ENCODE measurements at places on chromosomes 6 and 20. TPM values are rescaled to one million over a fixed set of nuclear protein-coding genes. Genes with fewer than 3 reads are reported as not detected.

GRCh38 chr20:34976286-34976685 is 20.6 kb downstream of the MYH7B start:
- H3K4me3 ChIP-seq: no peak overlapping the region
- H3K27ac ChIP-seq: peak overlapping the region; percentile 71
- H3K36me3 ChIP-seq: no peaks in the 10 kb centered on the region
- H3K27me3 ChIP-seq: no peaks in the 10 kb centered on the region

- no peaks in the 10 kb centered on the region for H3K27me3 ChIP-seq
- H3K4me1 ChIP-seq: no peaks in the 10 kb centered on the region
- no peak for DNase-seq
- no peaks in the 10 kb centered on the region for H3K36me3 ChIP-seq
Measured at GRCh38 chr6:53896196-53896595, 101.4 kb downstream of the LRRC1 start.

DNA sequence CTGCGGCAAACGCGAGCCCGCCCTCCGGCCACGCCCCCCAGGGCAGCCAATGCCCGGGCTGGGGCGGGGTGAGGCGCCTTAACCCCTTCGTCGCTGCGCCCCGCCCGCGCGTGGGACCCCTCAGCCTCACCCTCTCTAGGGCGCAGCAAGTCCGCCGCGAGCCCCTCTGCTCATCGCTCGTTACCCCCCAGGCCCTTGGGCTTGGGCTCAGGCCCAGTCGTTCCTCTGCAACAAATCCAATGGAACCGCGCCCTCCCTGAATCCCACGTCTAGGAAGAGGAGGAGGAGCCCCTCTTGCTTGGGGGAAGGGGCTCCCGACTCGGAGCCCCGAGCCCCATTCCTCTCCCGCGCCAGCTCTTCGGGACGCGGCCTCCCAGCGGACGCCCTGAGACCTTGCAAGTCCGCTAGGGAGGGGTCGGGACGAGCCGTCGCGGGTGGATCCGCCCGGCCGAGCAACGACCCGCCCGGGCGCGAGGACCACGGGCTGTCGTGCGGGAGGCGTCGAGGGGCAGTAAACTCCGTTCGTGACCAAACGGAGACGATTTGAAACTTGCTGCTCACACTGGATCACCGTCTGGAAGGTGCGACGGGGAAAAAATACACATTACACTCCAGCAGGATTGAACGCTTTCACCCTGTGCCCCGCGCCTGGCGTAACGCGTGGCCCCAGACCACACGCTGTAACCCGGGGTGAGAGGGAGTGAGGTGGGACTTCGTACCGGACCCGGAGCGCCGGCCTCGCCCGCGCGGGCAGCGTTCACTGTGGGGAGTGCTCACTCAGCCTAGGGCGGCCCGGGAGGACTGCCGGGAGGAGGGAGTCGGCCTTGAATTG is 477 bp upstream of the LZTS3 start:
- peak overlapping the region; percentile 81 for H3K4me3 ChIP-seq
- peak overlapping the region; percentile 79 for H3K27ac ChIP-seq
- H3K27me3 ChIP-seq: no peaks in the 10 kb centered on the region
- H3K36me3 ChIP-seq: peaks cover 3% of the 10 kb centered on the region

DNA sequence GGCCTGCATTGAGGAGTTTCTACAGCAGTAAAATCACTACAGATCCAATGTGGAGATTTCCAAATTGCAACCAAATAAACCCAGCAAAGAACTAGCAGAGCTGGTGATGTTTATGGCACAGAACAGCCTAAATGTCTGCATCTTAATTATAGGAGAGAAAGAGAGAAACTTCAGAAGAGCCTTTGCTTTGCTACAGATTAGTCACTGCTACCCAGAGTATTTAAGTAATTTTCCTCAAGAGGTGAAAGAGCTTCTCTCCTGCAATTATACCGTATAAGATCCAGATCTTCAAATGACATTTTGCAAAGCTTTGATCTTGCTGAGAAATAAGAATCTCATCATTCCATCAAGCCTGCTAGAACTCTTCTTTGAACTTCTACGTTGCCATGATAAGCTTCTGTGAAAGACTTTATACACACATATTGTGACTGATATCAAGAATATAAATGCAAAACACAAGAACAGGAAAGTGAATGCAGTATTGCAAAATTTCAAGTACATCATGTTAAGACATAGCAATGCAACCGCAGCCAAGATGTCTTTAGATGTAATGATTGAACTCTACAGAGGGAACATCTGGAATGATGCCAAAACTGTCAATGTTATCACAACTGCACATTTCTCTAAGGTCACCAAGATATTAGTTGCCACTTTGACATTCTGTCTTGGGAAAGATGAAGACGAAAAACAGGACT is 48.0 kb downstream of the MKKS start:
- H3K27ac ChIP-seq: no peak overlapping the region
- H3K4me3 ChIP-seq: no peak overlapping the region
- no peaks in the 10 kb centered on the region for H3K36me3 ChIP-seq
- no peaks in the 10 kb centered on the region for H3K27me3 ChIP-seq
- H3K4me1 ChIP-seq: no peaks in the 10 kb centered on the region

- no peaks in the 10 kb centered on the region for H3K4me1 ChIP-seq
- no peak overlapping the region for H3K4me3 ChIP-seq
- DNase-seq: no peak
Measured at GRCh38 chr6:20698675-20699074, 164.4 kb downstream of the CDKAL1 start.

- H3K36me3 ChIP-seq: no peaks in the 10 kb centered on the region
- no peak overlapping the region for H3K4me3 ChIP-seq
- no peaks in the 10 kb centered on the region for H3K4me1 ChIP-seq
- H3K27me3 ChIP-seq: no peaks in the 10 kb centered on the region
- no peak overlapping the region for H3K27ac ChIP-seq
- DNase-seq: no peak
Measured at GRCh38 chr20:10940941-10941340, 267.1 kb upstream of the JAG1 start.

GRCh38 chr6:149007846-149008245 is 261.0 kb downstream of the UST start:
- no peak overlapping the region for H3K4me3 ChIP-seq
- H3K36me3 ChIP-seq: no peaks in the 10 kb centered on the region
- H3K27me3 ChIP-seq: no peaks in the 10 kb centered on the region
- H3K27ac ChIP-seq: no peak overlapping the region
- no peaks in the 10 kb centered on the region for H3K4me1 ChIP-seq

GRCh38 chr6:78749326-78749725 is 118.0 kb upstream of the IRAK1BP1 start:
- no peaks in the 10 kb centered on the region for H3K4me1 ChIP-seq
- H3K27ac ChIP-seq: no peak overlapping the region
- DNase-seq: no peak
- no peaks in the 10 kb centered on the region for H3K36me3 ChIP-seq
- H3K27me3 ChIP-seq: no peaks in the 10 kb centered on the region
- H3K4me3 ChIP-seq: no peak overlapping the region

- H3K27ac ChIP-seq: no peak overlapping the region
- no peak overlapping the region for H3K4me3 ChIP-seq
- H3K4me1 ChIP-seq: no peaks in the 10 kb centered on the region
- H3K27me3 ChIP-seq: no peaks in the 10 kb centered on the region
Measured at GRCh38 chr6:132464538-132465256, 48.2 kb downstream of the STX7 start.

DNA sequence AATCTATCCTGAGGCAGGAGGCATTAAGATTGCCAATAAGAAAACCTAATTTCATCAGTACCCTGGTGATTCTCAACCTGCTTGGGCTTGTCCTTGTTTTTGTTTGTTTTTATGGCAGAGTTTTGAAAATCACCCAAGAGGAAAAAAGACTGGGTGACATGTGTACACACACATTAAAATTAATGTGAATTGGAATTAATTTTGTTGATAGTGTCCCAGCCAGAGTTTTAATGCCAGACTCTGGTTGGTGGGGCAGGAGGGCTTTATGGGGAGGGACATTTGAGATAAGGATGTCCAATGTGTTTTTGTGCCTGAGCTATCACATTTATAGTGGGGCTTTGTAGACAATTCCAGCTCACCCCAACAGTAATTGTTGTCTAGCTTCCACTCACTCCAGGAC is 184.6 kb downstream of the ID4 start:
- no peak overlapping the region for H3K4me3 ChIP-seq
- H3K27me3 ChIP-seq: no peaks in the 10 kb centered on the region
- H3K36me3 ChIP-seq: no peaks in the 10 kb centered on the region
- no peaks in the 10 kb centered on the region for H3K4me1 ChIP-seq
- no peak for DNase-seq

GRCh38 chr6:163992701-163993100 is 578.2 kb downstream of the QKI start:
- no peak overlapping the region for H3K27ac ChIP-seq
- H3K36me3 ChIP-seq: no peaks in the 10 kb centered on the region
- no peak overlapping the region for H3K4me3 ChIP-seq
- DNase-seq: no peak
- H3K4me1 ChIP-seq: no peaks in the 10 kb centered on the region

GRCh38 chr6:108621117-108621516 is 60.4 kb downstream of the FOXO3 start:
- H3K27ac ChIP-seq: peak overlapping the region; percentile 65
- no peaks in the 10 kb centered on the region for H3K27me3 ChIP-seq
- DNase-seq: peak; percentile 76
- peaks cover 97% of the 10 kb centered on the region for H3K4me1 ChIP-seq
- no peak overlapping the region for H3K4me3 ChIP-seq

DNA sequence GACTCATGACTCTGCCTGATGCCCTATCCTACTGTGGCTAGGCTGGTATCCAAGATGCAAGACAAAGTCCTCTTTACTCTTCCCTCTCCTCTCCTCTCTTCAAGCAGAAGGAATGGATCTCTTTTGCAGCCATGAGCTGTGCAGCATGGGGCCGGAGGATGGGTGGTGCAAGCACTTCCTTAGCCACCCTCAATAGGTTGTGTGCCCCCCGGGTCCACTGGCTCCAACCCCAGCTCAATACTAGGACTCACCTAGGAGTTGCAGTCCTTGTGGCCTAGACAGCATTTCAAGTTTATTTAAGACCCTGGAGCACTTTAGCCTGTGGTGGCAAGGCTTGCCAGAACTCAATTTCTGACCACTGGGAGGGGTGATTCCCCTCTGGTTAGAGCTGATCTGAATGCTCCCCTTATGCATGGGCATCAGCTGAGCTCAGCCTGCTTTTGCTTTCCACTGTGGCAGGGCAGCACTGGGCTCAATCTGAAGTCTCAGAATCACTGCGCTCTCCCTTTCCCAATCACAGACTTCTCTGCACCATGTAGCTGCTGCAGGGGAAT is 29.0 kb upstream of the GRM4 start:
- no peak overlapping the region for H3K4me3 ChIP-seq
- H3K36me3 ChIP-seq: no peaks in the 10 kb centered on the region
- peaks cover 5% of the 10 kb centered on the region for H3K27me3 ChIP-seq
- no peak for DNase-seq

DNA sequence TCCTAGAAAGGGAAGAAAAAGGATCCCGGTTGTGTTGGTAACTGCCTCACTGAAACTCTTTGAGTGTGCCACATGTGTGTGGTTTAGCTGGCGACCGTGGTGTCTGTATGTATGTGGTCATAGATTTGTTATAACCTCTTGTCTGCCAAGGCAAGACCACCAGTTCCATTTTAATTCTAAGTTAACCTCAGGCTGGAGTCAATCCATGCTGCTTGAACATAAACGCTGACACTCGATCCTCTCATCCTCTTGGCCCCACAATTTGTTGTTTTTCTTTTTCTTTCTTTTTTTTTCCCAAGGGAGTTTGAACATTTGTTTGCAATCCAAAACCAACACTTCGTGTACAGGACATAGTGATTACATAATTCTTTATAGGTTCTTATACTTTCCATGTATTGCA is 318.9 kb upstream of the JAG1 start:
- H3K27ac ChIP-seq: no peak overlapping the region
- no peak for DNase-seq
- H3K4me3 ChIP-seq: no peak overlapping the region
- no peaks in the 10 kb centered on the region for H3K36me3 ChIP-seq
- no peaks in the 10 kb centered on the region for H3K27me3 ChIP-seq

DNA sequence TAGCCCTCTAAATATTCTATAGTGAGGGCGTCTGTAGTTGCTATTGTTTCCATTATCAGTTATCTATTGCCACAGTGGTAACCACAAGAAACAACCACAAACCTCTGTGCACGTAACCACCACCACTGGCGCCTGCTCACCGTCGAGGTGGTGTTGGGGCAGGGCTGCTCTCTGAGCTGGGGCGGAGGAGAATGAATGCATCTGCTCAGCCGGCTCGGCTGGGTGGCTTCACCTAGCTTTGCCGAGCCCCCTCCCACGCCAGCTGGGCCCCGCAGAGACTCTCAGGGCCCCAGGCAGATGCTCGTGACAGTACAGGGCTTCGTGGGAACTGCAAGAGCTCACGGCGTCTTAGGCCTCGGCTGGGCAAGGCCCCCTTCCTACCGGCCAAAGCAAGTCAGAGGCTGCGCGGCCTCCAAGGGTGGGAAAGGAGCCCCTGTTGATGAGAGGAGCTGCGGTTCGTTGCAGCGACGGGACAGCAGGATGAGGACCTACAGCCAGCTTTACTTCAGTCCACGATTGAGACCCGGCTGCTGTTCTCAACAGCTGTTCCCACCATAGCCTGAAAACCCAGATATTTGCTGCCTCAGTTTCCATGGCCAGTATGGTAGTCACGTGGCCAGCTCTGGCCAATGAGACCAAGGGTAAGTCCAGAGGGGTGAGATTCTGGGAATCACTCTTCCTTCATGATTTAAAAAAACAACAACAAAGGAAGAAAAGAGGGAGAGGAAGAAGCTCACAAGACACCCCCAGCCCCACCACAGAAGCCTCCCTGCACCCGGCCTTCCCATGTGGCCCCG is 120.2 kb upstream of the AFDN start:
- no peak for DNase-seq

GRCh38 chr20:17759449-17759848 is 59.7 kb downstream of the BANF2 start:
- no peak overlapping the region for H3K27ac ChIP-seq
- no peaks in the 10 kb centered on the region for H3K27me3 ChIP-seq
- no peak for DNase-seq
- H3K4me3 ChIP-seq: no peak overlapping the region
- no peaks in the 10 kb centered on the region for H3K4me1 ChIP-seq

- no peaks in the 10 kb centered on the region for H3K36me3 ChIP-seq
- H3K4me3 ChIP-seq: no peak overlapping the region
- no peak for DNase-seq
- no peaks in the 10 kb centered on the region for H3K4me1 ChIP-seq
Measured at GRCh38 chr6:7341989-7342742, 29.2 kb upstream of the SSR1 start.

GRCh38 chr6:38806271-38806670 is 91.2 kb downstream of the DNAH8 start:
- H3K27ac ChIP-seq: no peak overlapping the region
- H3K27me3 ChIP-seq: peaks cover 3% of the 10 kb centered on the region
- no peaks in the 10 kb centered on the region for H3K4me1 ChIP-seq
- no peaks in the 10 kb centered on the region for H3K36me3 ChIP-seq
- DNase-seq: no peak
- no peak overlapping the region for H3K4me3 ChIP-seq

- H3K36me3 ChIP-seq: no peaks in the 10 kb centered on the region
- peak overlapping the region; percentile 5 for H3K4me3 ChIP-seq
- no peak for DNase-seq
- peaks cover 41% of the 10 kb centered on the region for H3K4me1 ChIP-seq
- H3K27ac ChIP-seq: peak overlapping the region; percentile 70
Measured at GRCh38 chr6:39824030-39824926, 32.1 kb downstream of the DAAM2 start.

- H3K4me3 ChIP-seq: no peak overlapping the region
- no peaks in the 10 kb centered on the region for H3K4me1 ChIP-seq
- no peak for DNase-seq
Measured at GRCh38 chr20:4025679-4026078, 10.3 kb upstream of the RNF24 start.

The ULBP2 gene
- total RNA-seq: 0.75 TPM

The SRSF12 gene
- 0.26 TPM for total RNA-seq

The ATRN gene
- total RNA-seq: 17.7 TPM

The KHDC1 gene
- 0.27 TPM for total RNA-seq

The SLC23A2 gene
- total RNA-seq: 3.6 TPM

Measured in psoas muscle (tissue), 8 donors.